ENCODE measurements at places on chromosomes 4 and X. TPM values are rescaled to one million over a fixed set of nuclear protein-coding genes. Genes with fewer than 3 reads are reported as not detected.

Gene PITX2
- polyA plus RNA-seq = not detected

Gene FAM47A
- polyA plus RNA-seq = not detected

Gene FGG
- polyA plus RNA-seq = 0.20 TPM

Gene EXOC1L
- polyA plus RNA-seq = not detected

Gene SASH3
- 3.5 TPM for polyA plus RNA-seq

Gene SSX4B
- not detected for polyA plus RNA-seq

Gene BBS7
- polyA plus RNA-seq = 7.8 TPM

Gene DMRTC1
- not detected for polyA plus RNA-seq

Gene FGD1
- polyA plus RNA-seq = 0.76 TPM

Gene CCDC120
- 7.3 TPM for polyA plus RNA-seq

DNA sequence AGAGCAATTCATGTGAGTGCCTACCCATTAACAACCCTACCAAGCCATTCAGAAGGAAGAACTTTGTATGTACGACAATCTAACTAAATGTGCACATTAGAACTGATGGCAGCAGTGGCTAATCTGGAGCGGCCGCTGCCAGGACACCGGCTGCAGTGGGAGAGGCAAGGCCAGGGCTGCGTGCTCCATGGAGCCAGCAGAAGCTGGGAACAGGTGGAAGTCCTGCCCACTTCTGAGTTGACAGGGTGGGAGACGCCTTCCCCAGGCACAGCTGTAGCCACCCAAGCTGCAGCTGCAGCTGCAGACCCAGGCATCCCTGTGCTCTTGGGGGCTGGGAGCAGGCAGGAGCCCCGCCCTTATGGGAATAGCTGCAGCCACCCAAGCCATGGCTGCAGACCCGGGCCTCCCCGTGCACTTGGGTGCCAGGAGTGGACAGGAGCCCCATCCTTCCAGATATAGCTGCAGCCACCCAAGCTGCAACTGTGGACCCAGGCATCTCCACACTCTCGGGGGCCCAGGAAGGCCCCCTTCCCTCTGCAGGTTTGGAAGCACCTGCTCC lies 79.1 kb upstream of the DDX60 start:
- H3K27me3 ChIP-seq = no peaks in the 10 kb centered on the region
- no peak for DNase-seq
- H3K27ac ChIP-seq = no peak overlapping the region
- H3K4me1 ChIP-seq = no peaks in the 10 kb centered on the region
- peaks cover 15% of the 10 kb centered on the region for H3K36me3 ChIP-seq
- H3K4me3 ChIP-seq = no peak overlapping the region

DNA sequence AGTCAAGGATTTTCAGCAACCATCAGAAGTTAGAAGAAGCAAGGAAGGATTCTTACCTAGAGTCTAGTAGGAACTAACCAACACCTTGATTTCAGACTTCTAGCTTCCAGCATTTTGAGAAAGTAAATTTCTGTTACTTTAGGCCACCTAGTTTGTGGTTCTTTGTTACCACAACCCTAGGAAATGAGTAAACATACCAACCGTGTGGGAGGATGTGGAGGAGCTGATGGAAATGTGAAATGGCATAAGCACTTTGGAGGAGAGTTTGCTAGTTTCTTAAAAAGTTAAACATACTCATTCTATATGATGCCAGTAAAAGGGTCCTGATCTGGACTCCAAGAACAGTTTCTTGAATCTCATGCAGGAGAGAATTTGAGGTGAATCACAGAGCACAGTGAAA lies 679.4 kb downstream of the PDHA2 start:
- no peak overlapping the region for H3K27ac ChIP-seq
- H3K27me3 ChIP-seq = no peaks in the 10 kb centered on the region
- DNase-seq = no peak
- H3K36me3 ChIP-seq = no peaks in the 10 kb centered on the region

DNA sequence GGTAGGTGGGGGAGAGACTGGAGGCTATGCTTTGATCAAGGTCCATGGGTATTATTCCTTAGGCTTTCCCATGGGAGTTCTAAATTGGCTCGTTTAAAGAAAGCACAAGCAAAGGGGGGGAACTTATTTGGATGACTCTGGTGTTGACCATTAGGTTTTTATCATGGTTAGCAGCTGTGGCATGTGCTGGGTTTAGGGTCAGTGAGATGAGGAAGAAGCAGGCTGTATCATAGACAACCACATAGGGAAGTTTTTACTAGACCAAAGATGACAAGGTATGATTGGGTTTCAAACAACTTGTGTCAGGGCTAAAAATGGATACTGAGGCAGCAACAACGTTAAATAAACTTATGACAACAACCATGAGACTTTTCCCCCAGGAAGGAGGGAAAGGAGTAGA lies 97.7 kb downstream of the DNAAF6 start:
- H3K4me1 ChIP-seq = no peaks in the 10 kb centered on the region
- H3K36me3 ChIP-seq = no peaks in the 10 kb centered on the region
- no peaks in the 10 kb centered on the region for H3K27me3 ChIP-seq
- DNase-seq = no peak
- H3K4me3 ChIP-seq = no peak overlapping the region

- H3K27me3 ChIP-seq = no peaks in the 10 kb centered on the region
- no peak overlapping the region for H3K4me3 ChIP-seq
These were observed 4.9 kb downstream of the DCAF16 start for GRCh38 chr4:17805580-17806155.

- no peaks in the 10 kb centered on the region for H3K27me3 ChIP-seq
- DNase-seq = no peak
- H3K4me3 ChIP-seq = no peak overlapping the region
- no peaks in the 10 kb centered on the region for H3K4me1 ChIP-seq
- no peak overlapping the region for H3K27ac ChIP-seq
- no peaks in the 10 kb centered on the region for H3K36me3 ChIP-seq
These were observed 17.1 kb upstream of the CPEB2 start for GRCh38 chr4:14985161-14985560.

GRCh38 chr4:102312417-102312816 lies 32.9 kb downstream of the SLC39A8 start:
- H3K27me3 ChIP-seq = no peaks in the 10 kb centered on the region
- H3K4me1 ChIP-seq = no peaks in the 10 kb centered on the region
- DNase-seq = no peak
- no peaks in the 10 kb centered on the region for H3K36me3 ChIP-seq

DNA sequence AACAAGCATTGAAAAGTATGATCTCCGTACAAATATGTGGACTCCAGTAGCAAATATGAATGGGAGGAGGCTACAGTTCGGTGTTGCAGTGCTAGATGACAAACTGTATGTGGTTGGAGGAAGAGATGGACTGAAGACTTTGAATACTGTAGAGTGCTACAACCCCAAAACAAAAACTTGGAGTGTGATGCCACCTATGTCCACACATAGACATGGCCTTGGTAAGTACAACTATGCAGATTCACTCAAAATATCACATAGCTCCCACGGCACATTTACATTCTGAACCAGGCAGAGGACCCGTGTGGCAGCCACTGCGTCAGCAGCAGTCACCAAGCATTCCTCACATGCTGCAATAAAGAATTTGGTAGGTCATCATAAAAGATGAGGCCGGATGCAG lies 41.3 kb downstream of the KLHL5 start:
- peaks cover 7% of the 10 kb centered on the region for H3K36me3 ChIP-seq
- H3K4me3 ChIP-seq = no peak overlapping the region
- no peak for DNase-seq
- H3K27ac ChIP-seq = no peak overlapping the region

DNA sequence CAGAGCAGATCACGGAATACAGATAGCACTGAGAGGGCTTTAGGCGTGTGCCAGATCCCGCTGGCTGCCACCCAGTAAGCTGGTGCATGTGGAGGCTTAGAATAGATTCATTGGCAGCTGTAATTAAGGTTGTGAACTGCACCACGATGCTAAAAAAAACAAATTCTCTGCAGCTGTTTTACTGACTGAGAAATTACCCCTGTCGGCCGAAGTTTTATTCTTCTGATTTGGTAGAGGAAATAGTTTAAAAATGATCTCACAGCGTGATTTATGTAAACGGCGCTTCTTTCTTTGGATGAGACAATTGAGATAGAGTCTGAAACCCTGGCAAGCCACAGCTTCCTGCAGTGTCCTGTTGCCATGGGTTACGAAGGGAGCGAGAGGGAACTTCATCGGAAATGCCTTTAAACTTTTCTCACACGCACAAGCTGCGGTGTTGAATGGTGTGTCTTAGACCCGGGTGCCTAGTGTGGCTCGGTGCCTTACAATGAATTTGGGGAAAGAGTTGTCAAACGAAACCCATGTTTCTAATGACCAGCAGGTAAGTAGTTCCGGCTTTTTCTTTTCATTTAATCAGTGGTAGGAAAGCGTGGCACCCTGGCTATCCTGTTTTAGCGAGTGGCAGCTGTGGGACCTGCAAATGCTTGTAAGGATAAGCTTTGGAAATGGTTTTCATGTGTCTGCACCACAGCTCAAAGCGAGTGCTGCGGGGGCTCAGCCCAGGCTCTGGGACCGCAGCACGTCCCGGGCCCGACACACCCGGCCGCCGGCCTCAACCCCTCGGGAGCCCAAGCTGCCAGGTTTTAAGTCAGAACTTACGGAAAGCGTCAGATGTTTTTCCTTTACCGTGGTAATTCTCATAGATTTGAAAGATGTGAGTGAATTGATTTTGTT lies 71.7 kb upstream of the HGFAC start:
- H3K27me3 ChIP-seq = peaks cover 6% of the 10 kb centered on the region
- peak overlapping the region; percentile 7 for H3K27ac ChIP-seq
- H3K4me1 ChIP-seq = peaks cover 44% of the 10 kb centered on the region
- DNase-seq = no peak
- no peaks in the 10 kb centered on the region for H3K36me3 ChIP-seq

GRCh38 chr4:159024266-159024665 lies 78.6 kb upstream of the RAPGEF2 start:
- H3K36me3 ChIP-seq = no peaks in the 10 kb centered on the region
- peak overlapping the region; percentile 4 for H3K27ac ChIP-seq
- DNase-seq = no peak
- H3K27me3 ChIP-seq = no peaks in the 10 kb centered on the region
- no peaks in the 10 kb centered on the region for H3K4me1 ChIP-seq

DNA sequence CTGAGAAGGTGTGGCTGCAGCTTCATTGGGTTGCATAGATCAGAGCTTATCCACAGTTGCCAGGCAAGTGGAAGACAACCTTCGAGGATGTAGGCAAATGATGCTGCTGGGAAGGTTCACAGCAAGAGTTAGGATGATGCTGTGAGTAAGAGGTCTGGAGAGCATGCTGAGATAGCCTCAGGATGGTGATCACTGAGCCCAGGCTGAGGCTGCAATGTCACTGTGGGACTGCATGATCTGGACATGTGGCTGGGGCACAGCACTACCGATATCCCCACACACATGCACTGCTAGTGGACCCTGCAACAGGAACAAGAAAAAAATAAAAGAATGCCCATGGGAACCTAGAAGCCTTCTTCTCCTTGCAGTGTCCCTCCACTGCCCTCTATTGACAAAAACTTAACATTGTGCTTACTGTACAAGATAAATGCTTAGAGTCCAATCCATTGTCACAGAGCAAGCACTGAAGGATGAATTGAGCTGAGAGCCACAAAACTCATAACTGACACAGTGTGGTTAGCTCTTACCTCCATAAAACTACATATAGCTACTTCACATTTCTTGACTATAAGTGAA lies 105.6 kb downstream of the CNKSR2 start:
- no peak for DNase-seq
- no peak overlapping the region for H3K4me3 ChIP-seq
- no peak overlapping the region for H3K27ac ChIP-seq
- H3K36me3 ChIP-seq = no peaks in the 10 kb centered on the region
- H3K4me1 ChIP-seq = no peaks in the 10 kb centered on the region

DNA sequence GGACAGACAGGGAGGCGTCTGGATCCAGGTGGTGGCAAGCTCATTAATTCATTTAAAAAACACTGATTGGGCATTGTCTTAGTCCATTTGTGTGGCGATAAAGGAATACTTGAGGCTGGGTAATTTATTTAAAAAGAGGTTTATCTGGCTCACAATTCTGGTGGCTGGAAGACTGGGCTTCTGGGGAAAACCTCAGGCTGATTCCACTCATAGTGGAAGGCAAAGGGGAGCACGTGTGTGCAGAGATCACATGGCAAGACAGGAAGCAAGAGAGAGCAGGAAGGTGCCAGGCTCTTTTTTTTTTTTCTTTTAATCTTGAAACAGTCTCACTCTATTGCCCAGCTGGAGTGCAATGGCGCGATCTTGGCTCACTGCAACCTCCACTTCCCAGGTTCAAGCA lies 100.2 kb upstream of the METTL14 start:
- H3K4me3 ChIP-seq = no peak overlapping the region
- no peaks in the 10 kb centered on the region for H3K36me3 ChIP-seq
- H3K27ac ChIP-seq = no peak overlapping the region

- no peak for DNase-seq
- H3K36me3 ChIP-seq = no peaks in the 10 kb centered on the region
- H3K27ac ChIP-seq = no peak overlapping the region
- H3K4me3 ChIP-seq = no peak overlapping the region
- peaks cover 33% of the 10 kb centered on the region for H3K27me3 ChIP-seq
These were observed 3.1 kb downstream of the SLITRK4 start for GRCh38 chrX:143632625-143633410.

- H3K4me1 ChIP-seq = no peaks in the 10 kb centered on the region
- H3K36me3 ChIP-seq = no peaks in the 10 kb centered on the region
- no peak overlapping the region for H3K27ac ChIP-seq
- no peak for DNase-seq
- H3K27me3 ChIP-seq = no peaks in the 10 kb centered on the region
These were observed 196.2 kb downstream of the SNCA start for GRCh38 chr4:89640620-89641366.

GRCh38 chr4:6524436-6524835 lies 50.6 kb upstream of the MAN2B2 start:
- H3K36me3 ChIP-seq = no peaks in the 10 kb centered on the region
- H3K4me3 ChIP-seq = no peak overlapping the region
- no peaks in the 10 kb centered on the region for H3K27me3 ChIP-seq
- DNase-seq = no peak
- no peaks in the 10 kb centered on the region for H3K4me1 ChIP-seq

GRCh38 chr4:76616526-76616925 lies 181.5 kb downstream of the SHROOM3 start:
- H3K27me3 ChIP-seq = no peaks in the 10 kb centered on the region
- no peak overlapping the region for H3K27ac ChIP-seq
- H3K4me1 ChIP-seq = peaks cover 9% of the 10 kb centered on the region
- H3K36me3 ChIP-seq = no peaks in the 10 kb centered on the region
- H3K4me3 ChIP-seq = no peak overlapping the region

DNA sequence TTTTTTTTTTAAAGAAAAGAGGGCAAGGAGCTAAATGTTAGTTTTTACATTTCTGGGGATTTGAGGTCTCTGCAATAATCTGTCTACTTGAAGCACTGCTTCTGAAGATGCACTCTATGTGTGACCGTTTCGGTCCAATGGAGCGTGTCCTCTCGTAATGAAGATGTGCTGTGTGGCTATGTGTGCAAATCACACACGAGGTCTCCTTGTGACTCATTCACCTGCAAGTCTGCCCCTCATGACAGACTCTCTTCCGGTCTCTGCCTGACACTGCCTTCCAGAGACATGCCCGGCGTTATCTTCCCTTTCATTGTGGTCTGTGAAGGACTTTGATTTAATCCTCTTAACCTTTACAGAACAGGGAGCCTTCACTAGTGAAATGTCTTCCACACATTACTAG lies 84.3 kb downstream of the TRAM1L1 start:
- H3K36me3 ChIP-seq = no peaks in the 10 kb centered on the region
- H3K4me3 ChIP-seq = no peak overlapping the region
- no peak overlapping the region for H3K27ac ChIP-seq
- no peaks in the 10 kb centered on the region for H3K4me1 ChIP-seq

GRCh38 chr4:172202480-172203076 lies 389.4 kb downstream of the GALNTL6 start:
- H3K27me3 ChIP-seq = no peaks in the 10 kb centered on the region
- no peak overlapping the region for H3K27ac ChIP-seq
- H3K4me3 ChIP-seq = no peak overlapping the region
